Activated CD4-positive, alpha-beta T cell treated with anti-CD3 and anti-CD28 coated beads, Interleukin-2, amount 10 ng/mL, durations not matched to agents 24 days and 14 days (primary cell): ENCODE measurements at places on chromosomes 1 and 21. TPM values are rescaled to one million over a fixed set of nuclear protein-coding genes. Genes with fewer than 3 reads are reported as not detected.
A peak's percentile ranks its signal among the peaks of the same experiment; 100 is the strongest.

JUN gene
- total RNA-seq: 51.6 and 52.6 TPM in 2 replicates

RIPPLY3 gene
- total RNA-seq: 0.26 TPM in 1 of 2 replicates, not detected in the other

DNA sequence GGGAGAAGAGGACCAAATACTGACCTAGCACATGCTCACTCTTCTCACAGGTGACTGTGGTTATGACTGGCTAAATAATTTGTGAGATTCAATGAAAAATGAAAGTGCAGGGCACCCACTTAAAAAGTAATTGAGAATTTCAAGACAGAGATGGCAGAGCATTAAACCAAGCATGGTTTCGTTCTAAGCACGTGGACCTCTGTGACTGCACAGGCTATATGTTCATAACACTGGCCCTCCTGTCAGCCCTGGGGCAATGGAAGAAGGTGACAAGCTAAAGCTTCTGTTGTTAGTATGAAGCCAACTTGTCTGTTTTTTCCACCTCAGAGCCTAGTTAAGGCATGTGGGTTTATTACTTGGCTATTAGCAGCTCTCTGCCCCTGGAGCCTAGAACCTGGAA lies 130.9 kb downstream of the FASLG start:
- no peak overlapping the region for H3K27ac ChIP-seq
- H3K4me3 ChIP-seq: no peak overlapping the region
- no peak for DNase-seq
- H3K27me3 ChIP-seq: peaks cover 19% of the 10 kb centered on the region
- H3K4me1 ChIP-seq: no peaks in the 10 kb centered on the region

DNA sequence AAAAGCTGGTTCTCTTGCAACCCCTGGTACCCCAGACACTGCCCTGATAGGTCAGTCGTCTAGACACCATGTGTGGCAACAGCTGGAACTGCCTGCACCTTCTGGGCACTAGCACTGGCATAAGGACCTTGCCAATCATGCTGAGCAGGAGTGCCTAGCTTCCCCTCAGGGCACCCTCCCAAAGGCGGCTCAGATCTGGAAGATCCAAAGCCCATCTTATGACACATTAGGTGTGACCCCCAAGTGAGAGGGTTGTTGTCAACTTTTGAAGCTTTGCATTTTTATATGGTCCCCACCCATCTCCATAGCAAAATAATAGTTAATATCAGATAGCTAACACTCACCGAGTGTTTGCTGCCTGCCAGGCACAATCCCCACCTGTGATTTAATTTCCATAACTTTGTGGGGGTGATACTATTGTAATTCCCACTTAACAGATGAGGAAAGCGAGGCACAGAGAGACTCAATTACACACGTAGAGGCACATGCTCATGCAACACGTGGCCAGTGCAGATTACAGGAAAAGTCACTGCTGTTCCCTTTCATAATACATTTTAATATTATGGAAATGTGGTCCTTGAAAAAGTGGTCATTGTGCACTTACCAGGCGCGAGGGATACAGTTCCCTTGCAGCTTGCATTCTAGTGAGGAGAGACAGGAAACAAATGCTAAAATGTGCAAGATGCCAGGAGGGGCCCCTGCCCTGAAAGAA lies 25.8 kb downstream of the EXOC8 start:
- H3K36me3 ChIP-seq: no peaks in the 10 kb centered on the region
- H3K27ac ChIP-seq: no peak overlapping the region
- H3K4me1 ChIP-seq: peaks cover 3% of the 10 kb centered on the region
- H3K4me3 ChIP-seq: no peak overlapping the region
- peaks cover 4% of the 10 kb centered on the region for H3K27me3 ChIP-seq
- no peak for DNase-seq

- no peak overlapping the region for H3K27ac ChIP-seq
- no peaks in the 10 kb centered on the region for H3K4me1 ChIP-seq
- no peaks in the 10 kb centered on the region for H3K36me3 ChIP-seq
- no peak overlapping the region for H3K4me3 ChIP-seq
- no peak for DNase-seq
- no peaks in the 10 kb centered on the region for H3K27me3 ChIP-seq
These were observed 118.8 kb upstream of the PBX1 start for GRCh38 chr1:164440232-164440631.

- DNase-seq: peak; percentile 32
- no peaks in the 10 kb centered on the region for H3K36me3 ChIP-seq
- no peak overlapping the region for H3K27ac ChIP-seq
These were observed 15.1 kb upstream of the OMA1 start for GRCh38 chr1:58561633-58562032.

GRCh38 chr21:45615145-45615711 lies 28.3 kb upstream of the PCBP3 start:
- H3K36me3 ChIP-seq: no peaks in the 10 kb centered on the region
- peak; percentile 91 for DNase-seq
- H3K4me3 ChIP-seq: peak overlapping the region; percentile 83
- H3K4me1 ChIP-seq: peaks cover 15% of the 10 kb centered on the region
- peaks cover 37% of the 10 kb centered on the region for H3K27me3 ChIP-seq
